CD4-positive, alpha-beta T cell (primary cell): ENCODE measurements at places on chromosomes 16 and 17.

DNA sequence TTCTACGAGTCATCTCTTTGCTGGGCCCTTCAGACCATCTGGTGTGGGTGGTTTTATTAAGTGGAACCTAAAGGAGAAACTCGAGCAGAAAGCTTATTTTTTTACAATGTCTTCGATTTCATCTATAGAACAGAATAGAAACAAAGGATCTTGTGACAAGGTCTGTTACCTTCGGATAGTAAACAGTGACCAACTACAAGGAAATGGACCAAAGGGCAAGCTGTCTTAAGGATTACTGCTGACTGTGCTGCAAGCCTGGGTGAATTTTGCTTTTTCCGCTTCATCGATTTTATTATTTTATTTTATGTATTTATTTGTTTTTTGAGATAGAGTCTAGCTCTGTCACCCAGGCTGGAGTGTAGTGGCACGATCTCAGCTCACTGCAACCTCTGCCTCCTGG is 348.9 kb upstream of the ERCC4 start:
- DNase-seq: no peak

- DNase-seq: no peak
Observed at GRCh38 chr16:82735186-82735585, 108.4 kb downstream of the CDH13 start.

GRCh38 chr17:10380631-10381408 is 8.0 kb upstream of the MYH13 start:
- no peak for DNase-seq

GRCh38 chr17:39270923-39271322 is 45.2 kb upstream of the STAC2 start:
- no peak for DNase-seq

GRCh38 chr16:4372001-4372577 is 441 bp downstream of the VASN start:
- DNase-seq: no peak

GRCh38 chr17:3213001-3213400 is 5.5 kb downstream of the OR1A1 start:
- no peak for DNase-seq

- DNase-seq: no peak
Observed at GRCh38 chr16:53123747-53124146, 69.0 kb downstream of the CHD9 start.

GRCh38 chr16:11256661-11257130 is 692 bp upstream of the SOCS1 start:
- peak; percentile 12 for DNase-seq

DNA sequence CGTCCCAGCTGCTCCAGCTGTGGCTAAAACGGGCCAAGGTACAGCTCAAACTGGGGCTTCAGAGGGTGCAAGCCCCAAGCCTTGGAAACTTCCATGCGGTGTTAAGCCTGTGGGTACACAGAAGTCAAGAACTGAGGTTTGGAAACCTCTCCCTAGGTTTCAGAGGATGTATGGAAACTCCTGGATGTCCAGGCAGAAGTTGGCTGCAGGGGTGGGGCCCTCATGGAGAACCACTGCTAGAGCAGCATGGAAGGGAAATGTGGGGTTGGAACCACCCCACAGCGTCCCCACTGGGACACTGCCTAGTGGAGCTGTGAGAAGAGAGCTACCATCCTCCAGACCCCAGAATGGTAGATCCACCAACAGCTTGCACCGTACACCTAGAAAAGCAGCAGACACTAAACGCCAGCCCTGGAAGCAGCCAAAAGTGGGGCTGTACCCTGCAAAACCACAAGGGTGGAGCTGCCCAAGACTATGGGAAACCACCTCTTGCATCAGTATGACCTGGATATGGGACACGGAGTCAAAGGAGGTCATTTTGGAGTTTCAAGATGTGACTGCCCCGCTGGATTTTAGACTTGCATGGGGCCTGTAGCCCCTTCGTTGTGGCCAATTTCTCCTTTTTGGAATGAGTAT is 2.2 kb downstream of the SDR42E1 start:
- DNase-seq: no peak

- no peak for DNase-seq
Observed at GRCh38 chr17:10793816-10794215, 10.1 kb downstream of the TMEM238L start.

DNA sequence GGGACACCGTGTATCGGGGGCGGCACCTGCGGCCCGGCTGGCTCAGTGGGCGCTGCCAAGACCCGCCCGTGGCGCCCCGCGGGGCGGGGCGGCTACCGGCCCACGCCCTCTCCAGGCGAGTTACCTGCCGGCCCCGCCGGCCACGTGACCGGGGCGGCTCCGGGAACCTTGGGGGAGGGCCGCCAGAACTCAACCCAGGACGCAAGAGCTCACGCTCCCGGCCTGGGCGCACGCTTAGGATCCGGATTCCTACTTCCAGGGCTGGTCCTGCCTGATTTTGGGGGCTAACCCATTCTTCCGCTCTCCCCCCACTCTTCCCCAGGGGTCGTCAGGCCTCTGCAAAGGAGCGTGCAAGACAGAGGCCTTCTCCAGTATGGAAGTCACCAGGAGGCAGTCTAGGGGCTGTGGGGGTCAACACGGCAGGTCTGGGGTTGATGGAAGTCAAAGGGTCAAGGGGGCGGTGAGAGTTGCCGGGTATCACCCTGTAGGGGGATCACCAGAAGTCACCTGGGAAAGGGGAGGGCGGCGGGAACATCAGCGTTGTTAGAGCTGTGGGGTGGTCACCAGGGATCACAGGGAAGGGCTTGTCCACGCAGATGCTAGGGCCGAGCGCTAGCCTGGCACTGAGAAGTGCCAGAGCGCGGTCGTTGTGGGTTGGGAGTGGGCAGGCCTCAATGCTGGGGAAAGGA is 354 bp upstream of the ESRP2 start:
- peak; percentile 81 for DNase-seq

GRCh38 chr16:75198135-75198600 is 8.8 kb downstream of the CTRB2 start:
- DNase-seq: no peak

DNA sequence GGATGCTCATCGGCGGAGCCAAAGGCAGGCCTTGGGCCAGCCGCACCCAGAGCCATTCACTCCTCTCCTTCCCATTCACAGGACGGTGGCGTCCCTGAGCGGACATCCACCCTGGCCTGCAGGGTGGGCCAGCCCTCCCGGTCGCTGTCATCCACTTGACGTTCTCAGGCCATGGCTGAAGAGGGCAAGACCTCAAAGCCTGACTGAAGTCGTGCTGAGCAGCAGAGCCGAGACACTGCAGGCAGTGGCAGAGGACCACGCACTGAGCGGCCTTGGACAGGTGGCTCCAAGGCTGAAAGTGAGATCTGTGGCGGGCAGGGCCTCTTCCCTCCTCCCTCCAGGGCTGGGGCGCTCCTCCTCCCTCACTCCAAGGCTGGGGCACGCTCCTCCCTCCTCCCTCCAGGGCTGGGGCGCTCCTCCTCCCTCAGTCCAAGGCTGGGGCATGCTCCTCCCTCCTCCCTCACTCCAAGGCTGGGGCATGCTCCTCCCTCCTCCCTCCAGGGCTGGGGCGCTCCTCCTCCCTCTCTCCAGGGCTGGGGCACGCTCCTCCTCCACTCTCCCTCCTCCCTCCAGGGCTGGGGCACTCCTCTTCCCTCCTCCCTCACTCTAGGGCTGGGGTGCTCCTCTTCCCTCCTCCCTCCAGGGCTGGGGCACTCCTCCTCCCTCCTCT is 24.1 kb downstream of the GNPTG start:
- no peak for DNase-seq

DNA sequence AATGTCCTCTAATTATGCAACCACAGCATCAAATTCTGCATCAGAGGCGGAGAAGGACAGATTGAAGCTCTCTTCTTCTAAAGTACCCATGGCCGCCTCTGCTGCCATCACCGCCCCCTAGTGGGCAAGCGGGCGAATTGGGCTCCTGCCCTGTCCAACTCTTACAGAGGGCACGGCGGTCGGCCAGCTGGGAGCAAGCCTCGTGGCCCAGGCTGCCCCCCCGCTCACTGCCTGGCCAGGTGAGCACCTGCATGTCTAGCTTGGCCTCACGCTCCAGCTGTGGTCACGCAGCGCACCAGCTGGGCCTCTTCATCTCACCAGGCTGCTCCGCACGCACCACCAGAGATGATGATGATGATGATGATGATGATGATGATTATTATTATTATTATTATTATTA is 146.1 kb upstream of the TOM1L1 start:
- DNase-seq: peak; percentile 5

DNA sequence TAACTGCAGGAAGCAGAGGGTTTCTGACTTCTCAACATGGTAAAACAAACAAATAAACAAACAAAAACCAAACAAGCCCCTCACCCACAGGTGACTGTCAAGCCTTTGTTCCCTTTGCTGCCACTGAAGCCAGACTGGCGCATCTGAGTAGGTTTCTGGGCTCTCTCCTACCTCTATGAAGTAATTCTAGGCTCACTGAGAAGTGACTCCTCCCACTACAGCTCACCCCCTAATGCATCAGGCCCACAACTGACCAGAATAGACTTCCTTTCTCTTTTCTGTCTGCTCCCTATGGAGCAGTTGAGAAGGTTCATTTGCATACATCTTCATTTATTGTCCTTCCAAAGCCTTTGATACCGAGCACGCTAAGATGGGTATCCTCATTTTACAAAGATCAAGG is 77.0 kb upstream of the CCL2 start:
- DNase-seq: no peak

GRCh38 chr16:54460263-54460860 is 173.8 kb upstream of the IRX3 start:
- no peak for DNase-seq

DNA sequence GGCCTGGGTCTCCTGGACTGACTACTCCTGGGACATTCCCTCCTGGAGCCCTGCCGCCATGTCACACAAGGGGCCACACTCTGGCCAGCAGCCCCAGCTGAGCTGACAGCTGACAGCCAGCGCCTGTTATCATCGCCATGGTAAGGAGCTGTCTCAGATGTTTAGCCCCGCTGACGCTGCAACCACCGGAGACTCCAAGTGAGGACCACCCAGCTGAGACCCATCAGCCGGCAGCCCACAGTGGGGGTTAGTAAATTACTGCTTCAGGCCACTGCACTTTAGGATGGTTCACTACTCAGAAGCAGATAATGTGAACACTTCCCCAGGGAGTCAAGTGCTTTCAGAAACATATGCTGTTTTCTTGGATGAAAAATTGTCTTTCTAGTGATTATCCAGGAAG is 14.6 kb upstream of the SPHK1 start:
- DNase-seq: no peak

GRCh38 chr17:21132428-21132827 is 5.7 kb downstream of the DHRS7B start:
- no peak for DNase-seq

GRCh38 chr16:67666559-67667452 is at the start of the genes C16orf86 and ENKD1:
Gene C16orf86, plus strand, starts transcription at chr16:67666814. Its CDS starts 157 bp downstream, at chr16:67666971.
Gene ENKD1, minus strand, starts transcription at chr16:67666750. Its CDS starts 308 bp downstream, at chr16:67666442.
- peak; percentile 80 for DNase-seq

- DNase-seq: no peak
Observed at GRCh38 chr17:80386341-80386740, 28.6 kb upstream of the ENDOV start.

- no peak for DNase-seq
Observed at GRCh38 chr16:81600275-81600674, 155.7 kb downstream of the CMIP start.

DNA sequence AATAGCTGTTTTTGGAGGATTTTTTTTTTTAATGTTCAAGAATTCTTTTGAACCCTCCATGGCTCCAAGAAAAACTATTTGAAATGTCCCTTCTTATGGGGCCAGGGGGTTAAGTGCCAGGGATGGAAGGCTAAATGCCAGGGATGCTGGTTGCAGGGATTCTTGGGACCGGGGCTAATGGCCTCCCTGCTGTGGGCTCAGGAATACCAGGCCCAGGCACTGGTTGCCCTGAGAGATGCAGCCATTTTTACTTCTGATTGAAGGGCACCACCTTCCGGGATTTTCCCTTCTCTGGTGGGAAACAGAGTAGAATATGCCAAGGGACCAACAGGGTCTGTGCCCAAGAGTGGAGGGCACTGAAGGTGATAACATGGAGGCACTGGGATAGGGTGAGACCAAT is 10.9 kb upstream of the KAT7 start:
- no peak for DNase-seq

- DNase-seq: no peak
Observed at GRCh38 chr16:1978476-1979120, 2.7 kb downstream of the NOXO1 start.

GRCh38 chr17:31916491-31917064 is 15.1 kb upstream of the UTP6 start:
- DNase-seq: no peak

- no peak for DNase-seq
Observed at GRCh38 chr17:50693036-50693682, 14.6 kb downstream of the ANKRD40 start.

- peak; percentile 67 for DNase-seq
Observed at GRCh38 chr17:74457146-74457819, 9.2 kb upstream of the CD300A start.

- DNase-seq: no peak
Observed at GRCh38 chr17:31241116-31241515, 55.9 kb downstream of the OMG start.

DNA sequence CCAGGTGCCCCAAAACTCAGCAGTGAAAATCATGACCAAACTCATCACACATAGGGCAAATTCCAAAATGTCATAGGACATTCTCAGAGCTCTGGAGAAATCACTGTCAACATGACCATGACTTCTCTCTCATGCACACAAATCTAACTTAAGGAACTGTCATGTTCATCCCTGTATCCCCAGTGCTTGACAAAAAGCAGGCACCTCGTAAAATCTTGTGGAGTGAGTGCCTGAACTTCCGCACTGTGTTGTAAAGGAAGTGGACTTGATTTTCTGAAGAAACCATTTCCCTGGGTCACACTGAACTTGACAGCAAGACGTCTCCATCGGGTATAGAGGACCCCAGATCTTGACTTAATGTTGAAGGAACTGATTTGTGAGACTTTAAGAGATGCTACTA is 2.8 kb downstream of the KRT37 start:
- DNase-seq: no peak

GRCh38 chr16:82047787-82048186 is 12.7 kb downstream of the HSD17B2 start:
- DNase-seq: no peak

DNA sequence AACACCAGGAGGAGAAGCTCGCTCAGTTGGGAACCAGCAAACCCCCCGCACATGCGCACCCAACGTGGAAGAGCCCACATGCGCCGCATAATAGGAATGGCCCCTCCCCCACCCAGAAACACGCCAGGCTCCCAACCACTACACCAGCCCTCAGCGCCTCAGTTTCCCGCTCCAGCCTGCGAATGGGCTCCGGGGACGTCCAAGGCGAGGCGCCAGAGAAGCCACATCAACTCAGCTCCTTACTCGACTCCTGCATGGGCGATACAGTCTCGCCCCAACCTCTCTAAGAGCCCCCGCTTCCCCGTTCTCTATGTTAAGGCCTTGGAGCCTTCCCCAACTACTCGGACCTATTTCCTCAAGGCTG is 504 bp downstream of the SRSF1 start:
- DNase-seq: peak; percentile 49

DNA sequence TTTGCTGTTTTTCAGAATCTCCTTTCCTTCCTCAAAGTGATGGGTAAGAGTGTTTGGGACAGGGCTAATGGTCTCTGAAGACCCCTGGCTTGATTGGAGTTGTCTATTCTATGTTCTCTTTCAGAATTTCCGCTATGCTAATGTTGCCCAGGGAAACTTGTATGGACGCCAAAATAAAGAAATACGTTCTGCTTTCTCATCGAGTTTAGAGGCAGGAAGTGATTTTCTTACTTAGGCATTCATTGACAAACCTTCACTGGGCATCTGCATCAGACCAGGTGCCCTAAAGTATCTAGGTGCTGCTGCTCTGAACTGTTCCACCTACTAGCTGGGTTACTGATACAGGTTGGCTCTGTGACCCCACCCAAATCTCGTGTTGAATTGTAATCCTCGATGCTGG is 787.9 kb upstream of the EEF2KMT start:
- DNase-seq: no peak
